ENCODE measurements at places on chromosomes 7 and 10. TPM values are rescaled to one million over a fixed set of nuclear protein-coding genes. Genes with fewer than 3 reads are reported as not detected.

The CFTR gene
- total RNA-seq = 35.3 TPM

The DNAH11 gene
- 8.9 TPM for total RNA-seq

The ZNF800 gene
- 36.6 TPM for total RNA-seq

The PDE1C gene
- total RNA-seq = 15.5 TPM

The CEP55 gene
- 1.4 TPM for total RNA-seq

The DKK1 gene
- total RNA-seq = 2.5 TPM

The COL13A1 gene
- 9.2 TPM for total RNA-seq

The IFIT2 gene
- 64.8 TPM for total RNA-seq

The ZCWPW1 gene
- 4.9 TPM for total RNA-seq

The HABP2 gene
- 0.77 TPM for total RNA-seq

The TSPAN33 gene
- total RNA-seq = 9.5 TPM

The SLC13A1 gene
- total RNA-seq = not detected

The DGKI gene
- 0.09 TPM for total RNA-seq

The FAM237B gene
- total RNA-seq = not detected

The TEX47 gene
- total RNA-seq = not detected

The PRKRIP1 gene
- total RNA-seq = 20.3 TPM

Measured in lower lobe of right lung (tissue), 2 donors.